ENCODE measurements at places on chromosomes 1 and 21.
A peak's percentile ranks its signal among the peaks of the same experiment; 100 is the strongest.

DNA sequence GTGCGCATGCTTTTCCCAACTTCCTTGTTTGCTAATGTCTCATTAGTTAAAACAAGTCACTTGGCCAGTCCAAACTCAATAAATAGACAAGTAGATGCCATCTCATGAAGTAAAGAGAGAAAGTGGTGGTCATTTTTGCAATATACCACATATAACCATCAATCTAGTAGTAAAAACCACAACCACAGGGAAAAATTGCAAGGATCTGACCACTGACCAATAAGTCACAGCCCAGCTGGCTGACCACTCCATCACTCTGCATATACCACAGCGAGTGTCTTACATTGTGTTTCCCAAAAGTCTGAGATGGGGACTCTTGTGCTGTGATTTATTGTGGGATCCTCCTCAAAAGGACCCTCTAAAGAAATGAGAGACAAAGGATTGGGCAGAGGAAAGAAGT, 76.0 kb downstream of the FH start:
- H3K27me3 ChIP-seq, result no peaks in the 10 kb centered on the region
- DNase-seq, result no peak
- no peaks in the 10 kb centered on the region for H3K4me1 ChIP-seq
- no peak overlapping the region for H3K4me3 ChIP-seq
- H3K36me3 ChIP-seq, result no peaks in the 10 kb centered on the region

DNA sequence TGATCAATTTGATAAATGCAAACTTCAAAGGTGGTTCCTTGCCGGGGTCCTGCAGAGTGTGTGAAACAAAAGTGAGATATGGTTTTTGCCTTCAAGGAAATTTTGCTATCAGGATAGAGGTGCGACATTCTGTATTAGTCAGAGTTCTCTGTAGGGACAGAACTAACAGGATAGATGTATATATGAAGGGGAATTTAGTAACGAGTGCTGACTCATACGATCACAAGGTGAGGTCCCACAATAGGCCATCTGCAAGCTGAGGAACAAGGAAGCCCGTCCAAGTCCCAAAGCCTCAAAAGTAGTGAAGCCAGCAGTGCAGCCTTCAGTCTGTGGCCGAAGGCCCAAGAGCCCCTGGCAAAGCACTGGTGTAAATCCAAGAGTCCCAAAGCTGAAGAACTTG, 157.0 kb downstream of the RYR2 start:
- no peaks in the 10 kb centered on the region for H3K27me3 ChIP-seq
- peaks cover 17% of the 10 kb centered on the region for H3K4me1 ChIP-seq
- no peak overlapping the region for H3K4me3 ChIP-seq

- peaks cover 15% of the 10 kb centered on the region for H3K36me3 ChIP-seq
- H3K4me1 ChIP-seq, result peaks cover 44% of the 10 kb centered on the region
- no peak overlapping the region for H3K27ac ChIP-seq
- DNase-seq, result no peak
Observed at GRCh38 chr1:245255783-245256182, 101.0 kb downstream of the KIF26B start.

- H3K4me1 ChIP-seq, result peaks cover 8% of the 10 kb centered on the region
- no peak for DNase-seq
- no peak overlapping the region for H3K4me3 ChIP-seq
- peaks cover 4% of the 10 kb centered on the region for H3K27me3 ChIP-seq
- H3K36me3 ChIP-seq, result no peaks in the 10 kb centered on the region
Observed at GRCh38 chr1:54813485-54814125, 12.5 kb upstream of the TTC22 start.

GRCh38 chr1:231387770-231388669, 34.1 kb downstream of the EGLN1 start:
- no peak overlapping the region for H3K4me3 ChIP-seq
- H3K36me3 ChIP-seq, result peaks cover 11% of the 10 kb centered on the region
- no peaks in the 10 kb centered on the region for H3K27me3 ChIP-seq
- peaks cover 3% of the 10 kb centered on the region for H3K4me1 ChIP-seq

- DNase-seq, result no peak
- H3K27ac ChIP-seq, result no peak overlapping the region
- H3K4me1 ChIP-seq, result no peaks in the 10 kb centered on the region
- no peaks in the 10 kb centered on the region for H3K27me3 ChIP-seq
- H3K36me3 ChIP-seq, result peaks cover 3% of the 10 kb centered on the region
Observed at GRCh38 chr1:152461544-152461943, 47.5 kb upstream of the CRNN start.

DNA sequence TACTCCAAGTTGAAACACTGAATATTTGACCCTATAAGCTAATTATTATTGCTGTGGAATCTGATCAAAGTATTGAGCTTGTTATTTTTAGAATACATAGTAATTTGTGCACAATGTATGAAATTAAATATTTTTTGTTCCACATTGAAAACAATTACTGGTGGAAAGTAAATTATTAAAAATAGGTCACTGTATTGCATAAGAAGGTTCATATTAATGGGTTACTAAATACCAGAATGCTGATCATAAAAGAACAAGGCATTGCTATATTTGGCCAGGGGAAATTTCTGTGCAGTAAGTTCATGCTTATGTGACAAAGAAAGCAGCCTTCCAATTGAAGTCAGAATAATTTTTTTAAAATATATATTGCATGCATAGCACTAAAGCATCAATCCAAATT, 159.4 kb downstream of the TPR start:
- no peak for DNase-seq
- H3K4me1 ChIP-seq, result peaks cover 16% of the 10 kb centered on the region
- H3K27ac ChIP-seq, result no peak overlapping the region
- no peaks in the 10 kb centered on the region for H3K27me3 ChIP-seq
- no peaks in the 10 kb centered on the region for H3K36me3 ChIP-seq

DNA sequence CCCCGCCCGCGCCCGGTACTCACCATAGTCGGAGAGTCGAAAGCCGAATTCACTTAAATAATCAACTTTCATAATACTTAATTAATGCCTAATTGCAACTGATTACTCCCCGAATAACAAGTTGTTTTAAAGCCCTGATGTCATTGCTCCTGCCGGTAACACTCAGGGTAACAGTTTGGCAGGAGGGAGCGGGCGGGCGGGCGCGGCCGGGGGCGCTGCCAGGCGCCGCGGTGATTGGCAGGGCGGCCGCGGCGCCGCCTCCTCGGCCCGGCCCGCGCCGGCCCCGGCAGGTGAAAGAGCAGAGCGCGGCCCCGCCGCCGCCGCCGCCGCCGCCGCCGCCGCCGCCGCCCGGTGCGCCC, 102.2 kb downstream of the CASZ1 start:
- DNase-seq, result no peak
- H3K36me3 ChIP-seq, result no peaks in the 10 kb centered on the region
- H3K27ac ChIP-seq, result no peak overlapping the region

GRCh38 chr1:212007886-212008285, 27.5 kb downstream of the INTS7 start:
- DNase-seq, result no peak
- peaks cover 6% of the 10 kb centered on the region for H3K36me3 ChIP-seq
- H3K27me3 ChIP-seq, result no peaks in the 10 kb centered on the region
- H3K27ac ChIP-seq, result no peak overlapping the region
- H3K4me1 ChIP-seq, result no peaks in the 10 kb centered on the region
- H3K4me3 ChIP-seq, result no peak overlapping the region

- DNase-seq, result no peak
- H3K27me3 ChIP-seq, result no peaks in the 10 kb centered on the region
- H3K27ac ChIP-seq, result peak overlapping the region; percentile 44
- peaks cover 50% of the 10 kb centered on the region for H3K4me1 ChIP-seq
Observed at GRCh38 chr1:94954263-94955220, 27.6 kb upstream of the CNN3 start.

DNA sequence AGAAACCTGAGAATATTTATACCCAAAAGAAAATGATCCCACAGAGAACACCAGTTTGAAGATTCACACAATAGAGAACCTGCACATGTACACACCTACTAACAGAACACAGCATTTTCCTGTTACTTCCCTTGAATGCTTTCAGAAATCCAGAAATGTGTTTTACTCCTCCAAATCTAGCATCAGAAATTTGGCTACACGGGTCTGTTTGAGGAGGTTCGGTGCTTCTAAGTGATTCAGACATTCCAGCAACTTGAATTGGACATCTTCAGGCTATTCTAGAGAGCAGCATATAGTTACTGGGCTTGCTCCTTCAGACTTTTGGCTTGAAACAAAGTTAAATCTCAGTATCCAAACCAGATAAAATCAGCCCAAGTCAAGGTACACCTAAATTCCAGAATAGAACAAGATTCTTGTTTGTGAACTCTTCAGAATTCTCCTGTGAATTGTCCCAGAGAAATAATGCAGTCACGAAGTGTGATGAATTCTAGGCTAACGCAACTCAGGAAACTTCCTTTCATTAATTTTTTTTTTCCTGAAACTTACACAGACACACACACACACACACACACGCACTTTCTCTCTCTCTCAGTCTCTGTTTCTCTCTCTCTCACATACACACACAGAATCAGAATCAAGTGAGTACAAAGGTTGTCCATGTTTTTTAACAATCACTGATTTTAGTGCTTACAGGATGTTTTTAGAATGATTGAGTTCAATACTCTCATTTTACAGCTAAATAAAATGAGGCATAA, 278.4 kb upstream of the SNX7 start:
- H3K4me3 ChIP-seq, result no peak overlapping the region
- H3K27ac ChIP-seq, result no peak overlapping the region
- no peaks in the 10 kb centered on the region for H3K27me3 ChIP-seq
- no peaks in the 10 kb centered on the region for H3K36me3 ChIP-seq
- H3K4me1 ChIP-seq, result peaks cover 24% of the 10 kb centered on the region
- no peak for DNase-seq

- H3K27ac ChIP-seq, result no peak overlapping the region
- no peaks in the 10 kb centered on the region for H3K36me3 ChIP-seq
- no peak for DNase-seq
- H3K4me3 ChIP-seq, result no peak overlapping the region
Observed at GRCh38 chr1:33819290-33819912, 44.5 kb upstream of the HMGB4 start.

- no peak overlapping the region for H3K4me3 ChIP-seq
- H3K4me1 ChIP-seq, result peaks cover 43% of the 10 kb centered on the region
- DNase-seq, result no peak
- H3K27me3 ChIP-seq, result no peaks in the 10 kb centered on the region
Observed at GRCh38 chr1:183279835-183280234, 93.8 kb downstream of the LAMC2 start.

Measured in mesothelial cell of epicardium (in vitro differentiated cells).